Iris pigment epithelial cell (primary cell): ENCODE measurements at places on chromosomes 4 and X.

DNA sequence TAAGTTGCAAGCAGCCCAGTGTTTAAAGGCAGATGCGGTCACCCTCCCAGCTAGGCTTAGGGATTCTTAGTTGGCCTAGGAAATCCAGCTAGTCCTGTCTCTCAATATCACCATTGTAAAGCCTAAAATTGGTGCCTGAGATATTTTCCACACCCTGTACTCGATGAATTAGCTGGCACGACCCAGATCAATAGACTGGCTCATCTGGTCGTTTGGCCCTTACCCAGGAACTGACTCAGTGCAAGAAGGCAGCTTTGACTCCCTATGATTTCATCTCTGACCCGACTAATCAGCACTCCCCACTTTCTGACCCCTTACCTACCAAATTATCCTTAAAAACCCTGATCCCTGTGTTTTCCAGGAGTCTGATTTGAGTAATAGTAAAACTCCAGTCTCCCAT lies 384.9 kb upstream of the SLC7A11 start:
- peak; percentile 8 for DNase-seq

DNA sequence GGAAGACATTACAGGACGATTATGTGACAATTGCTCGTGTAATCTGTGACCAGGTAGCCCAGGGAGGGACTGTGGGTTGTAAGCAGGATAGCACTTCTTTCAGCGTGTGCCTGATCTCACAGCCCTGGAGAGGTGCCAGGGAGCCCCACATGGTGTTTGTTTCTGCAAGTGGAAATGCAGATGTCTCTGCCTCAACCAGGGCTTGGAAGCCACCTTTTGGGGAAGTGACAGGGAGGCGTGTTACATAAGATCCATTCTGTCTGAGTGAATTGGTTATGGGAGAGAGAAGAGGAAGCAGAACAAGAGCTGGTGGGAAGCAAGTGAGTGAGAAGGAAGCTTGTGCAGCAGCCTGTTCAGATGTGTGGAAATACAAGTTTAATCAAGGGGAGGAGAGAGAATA lies 104.5 kb upstream of the GATB start:
- no peak for DNase-seq

DNA sequence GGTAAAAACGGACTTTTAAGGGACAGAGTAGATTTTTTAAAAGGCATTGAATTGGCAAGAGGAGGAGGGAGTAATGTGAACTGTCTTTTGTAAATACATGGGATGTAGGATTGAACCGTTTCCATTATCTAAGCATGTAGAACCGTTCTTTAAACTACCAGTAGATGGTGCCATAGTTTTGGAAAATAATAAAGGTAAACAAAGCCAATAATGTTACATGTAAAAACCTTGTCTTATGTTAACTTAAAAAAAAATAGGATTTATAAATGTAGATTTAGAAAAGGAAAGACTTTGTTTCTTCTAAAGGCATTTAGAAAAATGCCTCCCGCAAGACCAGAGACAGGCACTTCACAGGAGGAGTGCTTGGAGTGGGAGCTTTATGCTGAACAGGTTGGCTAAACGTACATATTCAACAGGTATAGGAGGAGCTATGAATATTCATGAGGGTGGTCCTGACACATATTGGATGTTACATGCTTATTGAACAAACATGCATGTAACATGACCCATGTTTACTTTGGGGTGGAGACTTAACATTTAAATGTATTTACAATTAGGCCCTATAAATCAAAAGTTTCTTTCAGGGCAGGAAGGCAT lies 45.5 kb upstream of the FAM241A start:
- peak; percentile 65 for DNase-seq

DNA sequence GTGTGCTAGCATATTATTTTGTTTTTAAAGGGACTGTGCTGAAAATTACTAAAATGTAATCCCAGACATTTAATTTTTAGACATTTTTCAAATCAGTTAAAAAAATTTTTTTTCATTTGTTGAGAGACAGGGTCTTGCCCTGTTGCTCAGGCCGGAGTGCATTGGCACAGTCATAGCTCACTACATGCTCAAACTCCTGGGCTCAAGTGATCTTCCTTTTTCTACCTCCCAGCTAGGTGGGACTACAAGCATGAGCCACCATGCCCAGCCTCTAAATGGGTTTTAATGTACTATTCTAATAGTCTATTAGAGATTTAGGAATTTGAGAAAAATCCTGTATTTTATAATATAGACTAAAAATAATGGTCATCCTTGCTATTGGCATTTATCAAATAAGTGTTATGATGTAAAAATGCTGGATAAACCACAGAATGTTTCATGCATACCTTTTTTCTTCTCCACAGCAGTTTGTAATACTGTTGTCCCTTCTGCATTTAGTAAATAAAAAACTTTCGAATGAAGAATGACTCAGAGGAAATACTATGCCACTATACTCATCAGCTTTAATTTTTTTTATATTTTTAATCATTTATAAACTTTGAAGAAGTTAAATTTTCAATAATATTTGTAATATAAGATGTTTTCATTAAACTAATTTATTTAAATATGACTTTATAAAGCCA lies 29.9 kb downstream of the CPEB2 start:
- peak; percentile 82 for DNase-seq
